ENCODE measurements at places on chromosomes 3 and 15. TPM values are rescaled to one million over a fixed set of nuclear protein-coding genes. Genes with fewer than 3 reads are reported as not detected.

RARRES1 gene
- polyA plus RNA-seq, result 23.3 TPM

CHRM5 gene
- not detected for polyA plus RNA-seq

GRCh38 chr3:190036631-190037030, 84.1 kb downstream of the P3H2 start:
- no peaks in the 10 kb centered on the region for H3K4me1 ChIP-seq
- no peak overlapping the region for H3K27ac ChIP-seq
- no peak overlapping the region for H3K4me3 ChIP-seq
- H3K36me3 ChIP-seq, result no peaks in the 10 kb centered on the region

DNA sequence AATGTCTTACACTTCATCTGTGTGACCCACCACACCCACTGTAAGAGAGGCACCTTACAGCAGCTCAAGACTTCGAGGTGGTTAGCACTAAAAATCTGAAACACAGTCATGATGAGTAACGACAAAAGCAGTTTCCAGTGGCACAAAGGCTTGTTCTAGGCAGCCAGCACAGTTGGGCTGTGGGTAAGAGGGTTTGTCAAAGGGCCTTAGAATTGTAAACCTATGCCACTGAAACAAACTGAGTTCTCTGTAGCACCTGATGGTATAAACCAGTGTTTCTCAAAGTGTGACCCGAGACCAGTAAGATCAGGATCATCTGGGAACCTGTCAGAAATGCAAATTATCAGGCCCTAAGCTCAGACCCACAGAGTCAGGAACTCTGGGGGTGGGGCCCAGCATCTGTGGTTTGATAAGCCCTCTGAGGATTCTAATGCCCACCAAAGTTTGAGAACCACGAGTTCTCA, 36.5 kb downstream of the DAPK2 start:
- no peaks in the 10 kb centered on the region for H3K27me3 ChIP-seq
- peak overlapping the region; percentile 56 for H3K27ac ChIP-seq
- DNase-seq, result no peak
- H3K36me3 ChIP-seq, result no peaks in the 10 kb centered on the region
- peaks cover 63% of the 10 kb centered on the region for H3K4me1 ChIP-seq

GRCh38 chr3:48400824-48401433, 28.9 kb downstream of the FBXW12 start:
- peaks cover 4% of the 10 kb centered on the region for H3K27me3 ChIP-seq
- H3K36me3 ChIP-seq, result no peaks in the 10 kb centered on the region
- no peaks in the 10 kb centered on the region for H3K4me1 ChIP-seq
- no peak overlapping the region for H3K4me3 ChIP-seq

DNA sequence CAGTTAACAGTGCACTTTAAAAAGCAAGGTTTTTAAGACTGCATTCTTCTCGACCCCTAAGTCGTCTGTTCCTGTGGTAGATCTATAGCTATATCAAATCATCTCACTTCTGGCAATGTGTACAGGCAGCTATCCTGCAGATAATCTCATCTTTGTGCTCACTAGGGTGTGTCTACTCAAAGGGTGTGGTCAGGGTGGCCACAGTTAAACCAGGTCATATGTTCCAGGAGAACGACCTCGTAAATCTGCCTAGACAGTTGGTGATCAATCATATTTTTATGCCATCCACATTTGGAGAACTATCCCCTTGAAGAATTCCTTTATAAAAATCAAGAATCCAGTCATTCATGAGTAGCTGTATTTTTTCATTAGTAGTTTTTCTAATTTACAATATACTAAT, 3.0 kb downstream of the VEPH1 start:
- H3K4me1 ChIP-seq, result peaks cover 9% of the 10 kb centered on the region
- no peak overlapping the region for H3K4me3 ChIP-seq
- no peak for DNase-seq
- H3K27ac ChIP-seq, result no peak overlapping the region

FMN1 gene
- polyA plus RNA-seq, result 1.4 TPM

GRCh38 chr3:109072194-109072593, 45.7 kb downstream of the MORC1 start:
- H3K27ac ChIP-seq, result no peak overlapping the region
- no peaks in the 10 kb centered on the region for H3K4me1 ChIP-seq
- no peaks in the 10 kb centered on the region for H3K36me3 ChIP-seq
- no peak for DNase-seq
- no peaks in the 10 kb centered on the region for H3K27me3 ChIP-seq

DPPA2 gene
- not detected for polyA plus RNA-seq
